ENCODE measurements at places on chromosomes 5 and 9.

DNA sequence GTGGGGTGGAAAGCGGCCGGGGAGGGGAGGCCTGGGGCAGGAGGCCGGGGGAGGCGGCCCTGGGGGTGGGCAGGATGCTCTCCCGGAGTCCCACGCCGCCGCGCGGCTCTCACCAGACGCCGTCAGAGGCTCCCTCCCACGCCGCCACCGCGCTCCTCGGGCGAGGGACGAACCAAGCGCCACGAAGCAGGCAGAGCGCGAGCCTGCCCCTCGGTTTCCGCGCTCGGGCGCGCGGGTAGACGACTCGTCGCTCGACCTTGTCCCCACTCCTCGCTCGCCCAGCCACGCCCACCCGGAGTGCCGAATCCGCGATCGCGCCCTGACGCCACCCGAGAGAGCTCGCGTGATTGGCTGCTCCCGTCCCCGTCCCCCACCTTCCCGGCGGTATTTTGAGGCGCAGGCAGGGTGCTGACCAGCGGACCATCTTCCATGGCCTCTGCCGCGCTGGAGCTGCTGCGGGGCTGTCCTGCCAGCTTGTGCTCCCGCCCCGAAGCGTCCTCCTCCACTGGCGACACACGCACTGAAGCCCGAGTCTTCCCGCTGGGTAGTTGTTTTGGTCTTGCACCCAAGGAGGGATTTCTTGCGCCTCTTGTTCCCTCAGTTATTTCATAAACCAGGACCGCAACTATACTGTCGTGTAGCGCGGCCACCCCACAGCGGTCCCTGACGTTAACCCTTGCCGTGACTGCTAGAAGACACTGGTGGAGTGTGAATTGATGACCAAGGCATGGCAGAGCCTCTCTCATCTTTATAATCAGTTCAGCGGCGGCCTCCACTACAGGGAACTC, at the start of gene GNE:
Gene GNE, minus strand, starts transcription at position 241 of the 788 bp plus-strand sequence. CDS start 9,093 bp downstream, outside the sequence.
- peak; percentile 99 for DNase-seq

DNA sequence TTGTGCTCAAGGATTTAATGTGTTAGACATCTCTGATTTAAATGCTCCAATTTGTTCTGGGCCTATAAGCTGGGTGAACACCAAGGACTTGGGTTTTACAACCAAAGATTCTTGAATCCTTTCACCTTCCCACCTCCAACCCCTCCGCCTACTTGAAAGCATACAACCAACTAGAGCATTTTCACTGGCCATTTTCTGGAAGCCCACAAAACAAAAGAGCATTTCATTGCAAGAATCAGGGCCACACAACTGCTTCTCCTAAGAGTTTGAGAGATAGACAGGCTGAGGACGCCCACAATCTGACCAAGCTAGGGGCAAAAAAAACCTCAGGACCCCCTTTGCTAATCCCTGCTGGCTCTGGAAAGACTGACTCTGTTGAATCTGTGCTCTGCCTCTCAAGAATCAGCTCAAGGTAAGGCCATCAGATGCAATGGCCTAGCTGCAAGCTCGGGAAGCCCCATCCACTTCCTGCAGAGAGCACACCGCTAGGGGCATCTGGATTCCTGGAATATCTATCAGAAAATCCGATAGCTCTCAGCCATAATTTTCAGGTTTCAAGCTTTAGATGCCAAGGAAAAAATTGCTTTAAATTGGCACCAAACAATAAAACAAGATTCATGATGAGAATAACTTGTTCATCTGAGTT, 57.7 kb downstream of the RETREG1 start:
- DNase-seq, result no peak

- DNase-seq, result peak; percentile 44
Observed at GRCh38 chr5:179803651-179804554, 2.8 kb downstream of the MGAT4B start.

GRCh38 chr5:66724349-66725139, 128.4 kb downstream of the MAST4 start:
- no peak for DNase-seq

DNA sequence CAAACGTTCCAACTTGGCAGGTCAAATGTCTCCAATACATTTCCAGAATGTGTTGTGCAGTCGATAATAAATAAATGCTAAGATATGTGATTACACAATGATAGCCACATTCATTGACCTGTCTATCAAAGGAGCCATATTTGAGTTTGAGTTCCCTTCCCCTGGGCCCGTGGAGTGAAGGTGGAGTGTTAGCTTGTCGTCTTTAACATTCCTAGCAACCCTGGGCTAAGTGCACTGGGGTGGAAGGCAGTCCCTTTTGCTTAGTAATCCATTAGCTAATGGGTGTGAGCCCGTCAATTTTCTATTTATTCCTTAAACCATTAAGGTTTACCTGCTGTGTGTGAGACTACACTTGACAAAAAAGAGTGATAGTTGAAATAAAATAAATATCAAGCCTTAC, 415.2 kb downstream of the EBF1 start:
- DNase-seq, result no peak

- peak; percentile 79 for DNase-seq
Observed at GRCh38 chr9:137227054-137227852, at the start of gene RNF224. TSS of gene RNF224 (plus strand) at chr9:137227502. CDS start at chr9:137228336, 834 bp downstream.

DNA sequence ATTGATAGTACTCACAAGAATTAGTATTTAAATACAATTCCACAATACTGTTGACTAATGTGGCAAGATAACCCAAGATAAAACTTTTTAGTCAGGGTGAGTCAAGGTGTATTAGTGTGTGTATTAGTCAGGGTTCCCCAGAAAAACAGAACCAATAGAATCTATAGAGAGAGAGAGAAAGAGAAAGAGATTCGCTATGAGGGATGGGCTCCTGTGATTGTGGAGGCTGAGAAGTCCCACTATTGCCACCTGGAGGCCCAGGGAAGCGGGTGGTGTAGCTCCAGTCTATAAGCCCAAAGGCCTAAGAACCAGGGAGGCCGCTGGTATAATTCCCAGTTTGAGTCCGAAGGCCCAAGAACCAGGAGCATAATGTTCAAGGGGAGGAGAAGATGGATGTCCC, 10.0 kb upstream of the SHISAL2B start:
- no peak for DNase-seq

GRCh38 chr5:172530406-172530805, 76.1 kb upstream of the SH3PXD2B start:
- peak; percentile 26 for DNase-seq

DNA sequence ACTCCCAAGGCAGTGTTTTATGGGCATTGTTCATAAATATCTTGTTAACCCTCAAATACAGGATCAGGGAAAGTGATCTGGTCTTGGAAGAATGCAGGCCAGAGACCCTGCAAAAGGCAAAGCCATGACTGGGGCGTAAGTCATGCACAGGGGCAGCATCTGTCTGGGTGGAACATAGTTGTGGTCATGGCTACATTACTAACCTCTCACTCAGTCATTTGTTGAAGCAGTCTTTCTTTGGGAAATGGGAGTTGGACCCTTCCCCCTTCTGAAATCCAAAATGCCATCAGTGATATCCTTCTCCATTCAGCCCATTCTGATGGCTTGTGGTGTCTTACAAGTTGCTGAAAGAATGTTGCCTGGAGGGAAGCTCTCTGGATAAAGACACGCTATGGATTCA, 68.1 kb downstream of the GDNF start:
- DNase-seq, result no peak

- DNase-seq, result no peak
Observed at GRCh38 chr9:128088253-128088945, 20.4 kb downstream of the SLC25A25 start.

- DNase-seq, result no peak
Observed at GRCh38 chr5:168827636-168828035, 248.5 kb upstream of the PANK3 start.

- no peak for DNase-seq
Observed at GRCh38 chr5:56168066-56168478, 65.1 kb downstream of the ANKRD55 start.

- DNase-seq, result no peak
Observed at GRCh38 chr9:90988318-90988717, 186.7 kb downstream of the SYK start.

DNA sequence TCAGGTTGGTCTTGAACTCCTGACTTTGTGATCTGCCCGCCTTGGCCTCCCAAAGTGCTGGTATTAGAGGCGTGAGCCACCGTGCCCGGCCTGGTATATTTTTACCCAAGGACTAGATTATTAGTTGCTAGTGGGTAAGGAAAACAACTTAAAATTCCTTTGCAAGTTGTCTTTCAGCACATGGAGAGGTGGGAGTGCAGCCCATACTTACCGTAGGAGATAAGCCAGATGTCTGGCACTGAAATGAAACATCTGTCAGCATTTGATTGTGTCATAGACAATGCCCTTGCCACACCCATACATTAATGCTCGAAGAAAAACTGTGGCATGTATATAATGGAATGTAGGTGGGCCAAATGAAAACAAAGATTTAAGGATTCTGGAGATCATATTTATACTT, 36.6 kb upstream of the ANKH start:
- DNase-seq, result no peak

DNA sequence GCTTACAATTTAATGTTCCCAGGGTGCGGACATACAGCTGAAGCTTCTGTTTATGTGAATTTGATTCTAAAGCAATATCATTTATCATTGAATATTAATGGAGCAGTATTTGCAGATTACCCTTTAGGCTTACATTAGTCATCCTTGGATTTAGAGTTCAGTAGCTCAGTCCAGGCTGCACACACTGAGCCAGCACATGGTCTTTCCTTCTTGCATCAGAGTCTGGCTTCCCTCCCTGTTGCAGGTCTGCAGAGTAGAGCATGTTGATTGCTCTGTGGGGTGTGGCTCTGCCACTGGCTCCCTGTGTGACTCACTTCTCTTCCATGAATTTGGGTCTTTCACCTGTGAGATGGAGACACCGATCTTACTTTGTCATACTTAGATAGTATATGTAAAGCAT, 36.8 kb downstream of the NSG2 start:
- DNase-seq, result no peak

GRCh38 chr9:122526602-122527001, 491 bp downstream of the OR1N1 start:
- DNase-seq, result no peak

DNA sequence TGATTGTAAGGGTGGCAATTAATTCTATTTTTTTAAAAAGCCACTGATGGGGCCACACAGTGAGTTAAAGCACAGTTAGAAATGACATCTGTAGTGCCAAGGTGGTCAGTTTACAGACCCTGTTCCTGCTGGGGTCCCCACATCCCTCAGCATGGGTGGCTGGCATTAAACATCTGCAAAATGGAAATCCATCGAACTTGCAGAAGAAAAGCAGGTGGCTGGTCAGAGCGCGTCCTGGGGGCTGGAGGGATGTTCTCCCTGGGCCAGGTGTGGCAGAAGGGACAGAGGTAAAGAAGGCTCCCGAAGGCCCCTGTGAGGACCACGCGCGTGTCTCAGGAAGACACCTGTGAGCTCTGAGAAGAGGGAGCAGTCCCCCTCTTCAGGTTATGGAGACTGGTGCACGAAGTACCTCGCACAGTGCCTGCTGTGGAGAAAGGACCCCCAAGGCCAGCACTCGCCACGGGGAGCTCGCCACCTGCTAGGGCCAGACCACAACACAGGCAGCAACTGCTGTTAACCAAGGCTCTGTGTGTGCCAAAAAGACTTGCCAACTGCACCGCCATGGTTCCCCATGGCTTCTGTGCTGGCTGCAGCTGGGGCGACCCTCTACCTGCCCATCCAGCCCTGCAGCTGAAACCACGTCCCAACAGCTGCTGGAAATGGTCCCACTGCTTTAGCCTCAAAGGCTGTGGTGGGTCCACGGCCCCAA, 65.2 kb downstream of the RASGEF1C start:
- DNase-seq, result no peak

- DNase-seq, result peak; percentile 28
Observed at GRCh38 chr5:168713051-168713450, 133.9 kb upstream of the PANK3 start.

DNA sequence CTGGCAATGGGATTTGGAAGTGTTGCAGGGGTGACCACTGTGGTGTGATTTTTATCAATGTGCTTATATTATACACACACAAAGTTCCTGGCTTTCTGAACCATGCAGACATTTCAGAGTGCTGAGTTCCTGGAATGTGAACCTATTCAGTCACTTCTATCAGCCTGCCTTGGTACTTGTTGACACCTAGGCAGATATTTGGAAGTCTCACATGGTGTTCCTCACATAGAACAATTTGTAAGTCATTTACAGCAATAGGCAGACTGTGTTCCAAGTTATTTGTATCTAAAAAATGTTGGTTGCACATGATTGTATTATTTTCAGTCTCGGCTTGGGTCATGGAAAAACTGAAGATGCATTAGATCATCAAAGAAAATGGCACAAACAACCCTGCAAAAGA, 182.2 kb downstream of the SREK1 start:
- DNase-seq, result no peak

DNA sequence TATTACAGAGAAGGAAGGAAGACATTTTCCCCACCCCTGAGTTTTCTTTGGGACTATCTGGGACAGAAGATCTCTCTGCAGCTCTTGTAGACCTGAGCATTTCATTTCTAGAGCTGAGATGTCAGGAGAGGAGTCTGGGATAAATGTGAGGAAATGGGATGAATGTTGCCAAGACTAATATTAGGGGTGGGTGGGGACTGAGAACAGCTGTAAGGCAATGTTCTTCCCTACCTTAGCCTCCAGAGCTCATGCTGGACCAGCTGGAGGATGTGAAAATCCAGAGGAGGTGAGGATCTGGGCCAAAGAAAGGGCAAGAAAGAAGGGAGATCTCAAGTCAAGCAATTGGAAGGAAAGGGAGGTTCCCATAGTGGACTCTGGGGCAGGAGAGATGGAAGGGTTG, 23.1 kb upstream of the FOXD1 start:
- DNase-seq, result no peak

DNA sequence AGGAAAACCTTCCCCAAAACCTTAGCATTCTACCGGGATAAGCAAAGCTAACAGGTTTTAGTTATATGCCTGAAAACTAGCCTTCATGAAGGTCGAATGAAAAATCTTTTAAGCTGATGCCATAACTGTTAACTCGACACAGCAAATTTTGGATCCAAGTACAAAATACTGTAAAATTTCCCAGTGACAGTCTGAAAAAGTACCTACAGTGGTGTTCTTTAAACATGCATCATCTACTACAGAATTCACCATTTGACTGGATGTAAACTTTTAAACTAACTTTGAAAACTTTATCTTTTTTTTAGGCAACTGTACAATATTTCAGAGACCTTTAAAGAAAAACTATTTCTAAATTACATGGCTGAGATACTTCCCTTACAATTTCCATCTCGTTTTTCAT, 791 bp downstream of the RAPGEF6 start:
- no peak for DNase-seq

DNA sequence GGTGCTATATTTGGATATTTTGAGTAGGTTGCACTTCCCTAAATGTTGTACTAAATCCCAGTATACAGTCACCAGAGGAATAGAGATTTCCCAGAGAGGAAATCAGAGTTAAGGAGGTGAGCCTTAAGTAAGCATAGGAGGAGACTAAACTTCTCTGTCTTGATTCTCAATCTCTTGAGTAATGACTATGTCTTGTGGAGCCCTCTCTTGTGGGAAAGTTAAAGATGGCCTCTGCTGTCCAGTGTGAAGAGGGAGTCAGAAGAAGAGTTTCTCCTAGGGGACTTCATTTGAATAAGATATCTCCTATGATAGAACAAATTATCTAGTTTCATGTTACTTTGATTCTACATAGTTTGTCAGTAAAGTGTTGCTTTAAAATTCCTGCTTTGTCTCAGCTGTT, 502.5 kb downstream of the PDE4D start:
- DNase-seq, result no peak
